ENCODE measurements at places on chromosomes 3 and 15.

- DNase-seq: no peak
Measured at GRCh38 chr3:54596087-54596486, 331.8 kb downstream of the LRTM1 start.

DNA sequence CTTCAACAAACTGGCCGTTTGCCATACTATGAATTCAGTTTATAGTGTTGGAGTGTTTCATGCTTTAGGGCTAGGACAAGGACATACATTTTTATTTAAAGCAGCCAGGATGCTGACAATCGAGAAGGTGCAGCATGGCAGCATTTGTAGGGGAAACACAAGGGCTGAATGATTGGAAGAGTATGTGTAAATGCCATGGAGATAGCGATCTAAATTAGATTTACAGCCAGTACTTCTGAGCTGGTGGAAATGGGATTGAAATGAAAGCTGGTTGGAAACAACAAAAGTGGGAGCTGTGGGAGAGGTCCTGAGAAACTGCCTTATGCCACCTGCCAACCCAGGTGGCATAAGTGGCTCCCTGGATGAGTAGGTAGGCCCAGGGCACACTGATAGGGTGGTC lies 209.9 kb upstream of the MRPL3 start:
- no peak for DNase-seq

DNA sequence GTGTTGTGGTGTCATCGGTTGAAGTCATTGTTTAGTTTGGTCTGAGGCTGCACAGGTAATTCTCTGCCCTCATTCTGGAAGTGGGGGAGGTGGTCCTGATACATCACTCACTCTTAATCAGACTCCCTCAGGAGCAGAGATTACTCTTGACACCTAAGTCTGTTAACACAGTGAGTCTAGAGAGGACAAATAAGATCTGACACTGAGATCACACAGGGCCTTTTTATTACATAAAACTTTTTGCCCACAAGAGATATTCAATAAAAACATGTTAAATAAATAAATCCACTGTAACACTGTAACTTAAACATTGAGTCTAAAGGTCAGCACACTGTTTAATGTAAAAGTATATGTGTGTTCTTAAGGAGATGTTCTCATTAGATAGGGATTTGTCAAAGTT lies 57.1 kb upstream of the MBNL1 start:
- no peak for DNase-seq

DNA sequence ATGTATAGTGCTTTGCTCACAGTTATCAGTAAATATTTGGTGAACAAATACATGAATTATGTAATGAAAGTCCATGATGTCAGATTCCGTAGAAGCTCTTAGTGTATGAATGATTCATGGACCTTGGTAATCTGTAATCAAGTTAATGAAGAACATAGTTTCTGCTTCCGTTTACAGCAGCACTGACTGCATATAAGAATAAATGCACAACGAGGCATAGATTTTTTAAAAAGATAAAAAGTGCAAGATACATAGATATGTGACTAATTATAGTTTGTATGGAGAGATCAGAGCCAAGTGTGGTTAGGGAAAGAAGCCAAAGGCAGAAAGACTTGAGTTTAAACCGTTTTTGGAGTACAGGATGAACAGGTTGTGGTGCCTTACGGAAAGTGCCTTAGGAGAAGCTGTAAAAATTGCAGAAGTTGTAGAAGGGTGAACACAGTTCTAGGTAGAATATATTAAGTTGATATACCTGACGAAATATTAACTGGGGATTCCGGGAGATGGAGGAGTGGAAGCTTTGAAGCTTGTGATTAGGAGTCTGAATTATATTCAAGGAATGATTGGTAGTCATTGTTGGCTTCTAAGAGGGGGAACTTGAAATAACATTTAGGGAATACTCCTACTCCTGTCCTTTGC lies 293.1 kb downstream of the NLGN1 start:
- DNase-seq: no peak

GRCh38 chr3:124821356-124821755 lies 65.8 kb downstream of the ITGB5 start:
- no peak for DNase-seq

GRCh38 chr3:115616461-115616860 lies 6.8 kb upstream of the GAP43 start:
- no peak for DNase-seq

GRCh38 chr3:177842743-177843734 lies 645.8 kb upstream of the TBL1XR1 start:
- no peak for DNase-seq

DNA sequence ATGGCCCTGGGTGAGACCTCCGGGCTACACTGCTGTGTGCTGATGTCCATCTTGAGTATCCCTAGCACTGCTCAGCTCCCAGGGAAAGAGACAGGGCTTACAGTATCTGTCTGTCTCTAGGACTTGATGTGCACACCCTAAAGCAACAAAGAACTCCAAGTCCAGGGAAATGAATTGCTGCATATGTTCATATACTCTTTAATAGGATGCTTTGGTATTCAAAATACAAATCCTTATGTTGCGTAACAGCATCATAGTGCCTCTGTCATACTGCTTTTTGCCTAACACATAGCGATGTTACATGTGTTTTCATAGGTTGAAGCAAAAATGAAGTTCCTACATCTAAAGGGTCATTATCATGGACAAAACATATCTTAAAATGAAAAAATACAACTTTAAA lies 299.9 kb downstream of the SLC9A9 start:
- DNase-seq: no peak

GRCh38 chr15:80241508-80241907 lies 10.5 kb downstream of the CTXND1 start:
- DNase-seq: no peak

GRCh38 chr3:71680603-71681002 lies 44.6 kb downstream of the EIF4E3 start:
- DNase-seq: no peak

DNA sequence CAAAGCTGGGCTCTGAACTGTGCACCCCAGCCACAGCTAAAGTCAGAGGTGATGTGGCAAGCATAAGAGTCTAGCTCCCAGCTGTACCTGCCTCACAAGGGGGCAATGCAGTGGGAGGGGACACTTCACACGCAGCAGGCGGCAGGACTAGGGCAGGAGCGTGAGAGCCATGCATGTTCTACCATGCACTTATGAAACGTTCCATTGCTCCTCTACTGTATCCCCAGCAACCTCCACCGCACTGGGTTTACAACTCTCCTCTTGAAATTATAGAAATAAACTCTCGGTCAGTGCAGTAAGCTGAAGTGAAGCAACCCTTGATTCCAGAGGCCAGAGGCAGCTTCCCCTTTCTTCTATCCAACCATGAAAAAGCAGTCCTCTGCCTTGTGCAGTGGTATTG lies 298.6 kb upstream of the STT3B start:
- no peak for DNase-seq

DNA sequence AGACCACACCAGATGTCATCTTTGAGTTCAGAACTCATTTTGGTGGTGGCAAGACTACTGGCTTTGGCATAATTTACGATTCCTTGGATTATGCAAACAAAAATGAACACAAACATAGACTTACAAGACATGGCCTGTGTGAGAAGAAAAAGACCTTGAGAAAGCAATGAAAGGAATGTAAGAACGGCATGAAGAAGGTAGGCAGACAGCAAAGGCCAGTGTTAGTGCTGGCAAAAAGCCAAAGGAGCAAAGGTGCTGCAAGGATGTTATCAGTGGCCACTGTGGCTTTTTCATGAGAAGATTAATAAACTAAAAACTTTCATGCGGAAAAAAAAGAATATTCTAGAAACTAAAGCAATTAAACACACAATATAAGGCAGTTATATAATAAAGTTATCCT lies 21.9 kb downstream of the AAGAB start:
- no peak for DNase-seq

DNA sequence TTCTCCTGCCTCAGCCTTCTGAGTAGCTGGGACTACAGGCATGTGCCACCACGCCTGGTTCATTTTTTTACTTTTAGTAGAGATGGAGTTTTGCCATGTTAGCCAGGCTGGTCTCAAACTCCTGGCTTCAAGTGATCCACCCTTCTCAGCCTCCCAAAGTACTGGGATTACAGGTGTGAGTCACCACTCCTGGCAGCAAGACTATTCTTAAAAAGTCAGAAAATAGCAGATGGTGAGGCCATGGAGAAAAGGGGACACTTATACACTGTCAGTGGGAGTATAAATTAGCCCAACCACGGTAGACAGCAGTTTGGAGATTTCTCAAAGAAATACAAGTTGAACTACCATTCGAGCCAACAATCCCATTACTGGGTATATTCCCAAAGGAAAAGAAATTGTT lies 603.3 kb upstream of the TBL1XR1 start:
- no peak for DNase-seq

DNA sequence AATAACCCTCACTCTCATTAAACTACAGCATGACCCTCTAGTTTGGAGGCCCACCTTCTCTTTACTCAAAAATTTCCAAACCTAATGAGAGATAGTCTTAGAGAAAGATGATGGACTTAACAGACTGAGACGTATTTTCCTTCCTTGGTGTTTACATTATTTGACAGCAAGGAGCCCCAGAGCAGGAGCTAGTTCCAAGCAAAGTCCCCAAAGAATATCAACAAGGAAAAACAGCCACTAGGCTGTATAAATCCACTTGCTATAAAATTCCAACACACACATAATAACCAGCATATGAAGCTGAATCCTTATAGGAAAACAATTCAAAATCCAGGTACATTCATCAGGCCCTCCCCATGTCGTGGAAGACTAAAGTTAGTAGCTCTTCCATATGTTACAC lies 660.0 kb downstream of the FHIT start:
- no peak for DNase-seq

GRCh38 chr3:101466465-101467309 lies 46.3 kb downstream of the SENP7 start:
- DNase-seq: peak; percentile 74

GRCh38 chr3:34396288-34396687 lies 597.9 kb downstream of the PDCD6IP start:
- no peak for DNase-seq

- DNase-seq: no peak
Measured at GRCh38 chr15:33831646-33832045, 136.7 kb upstream of the CHRM5 start.

GRCh38 chr3:14829811-14830210 lies 11.0 kb downstream of the FGD5 start:
- no peak for DNase-seq

All from H1 (cell line).